Bronchial epithelial cell (primary cell): ENCODE measurements at places on chromosomes 13 and 19.

- DNase-seq: no peak
Observed at GRCh38 chr19:54959840-54960239, 6.3 kb upstream of the NLRP2 start.

- DNase-seq: no peak
Observed at GRCh38 chr13:37014609-37015008, 14.0 kb downstream of the EXOSC8 start.

DNA sequence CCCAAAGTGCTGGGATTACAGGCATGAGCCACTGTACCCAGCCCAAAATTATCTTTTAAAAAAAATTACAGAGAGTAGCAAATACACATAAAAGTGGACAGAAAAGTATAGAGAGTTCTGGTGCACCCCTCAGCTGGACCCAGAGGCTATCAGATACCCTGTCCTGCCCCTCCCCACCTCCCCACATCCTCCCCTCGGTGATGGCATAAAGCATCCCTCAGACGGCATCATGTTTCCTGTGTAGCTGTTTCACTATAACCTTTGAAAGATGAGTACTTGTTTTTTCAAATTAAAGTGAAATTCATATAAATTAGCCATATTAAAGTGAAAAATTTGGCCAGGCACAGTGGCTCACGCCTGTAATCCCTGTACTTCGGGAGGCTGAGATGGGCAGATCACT is 20.1 kb downstream of the SLC27A1 start:
- DNase-seq: no peak

DNA sequence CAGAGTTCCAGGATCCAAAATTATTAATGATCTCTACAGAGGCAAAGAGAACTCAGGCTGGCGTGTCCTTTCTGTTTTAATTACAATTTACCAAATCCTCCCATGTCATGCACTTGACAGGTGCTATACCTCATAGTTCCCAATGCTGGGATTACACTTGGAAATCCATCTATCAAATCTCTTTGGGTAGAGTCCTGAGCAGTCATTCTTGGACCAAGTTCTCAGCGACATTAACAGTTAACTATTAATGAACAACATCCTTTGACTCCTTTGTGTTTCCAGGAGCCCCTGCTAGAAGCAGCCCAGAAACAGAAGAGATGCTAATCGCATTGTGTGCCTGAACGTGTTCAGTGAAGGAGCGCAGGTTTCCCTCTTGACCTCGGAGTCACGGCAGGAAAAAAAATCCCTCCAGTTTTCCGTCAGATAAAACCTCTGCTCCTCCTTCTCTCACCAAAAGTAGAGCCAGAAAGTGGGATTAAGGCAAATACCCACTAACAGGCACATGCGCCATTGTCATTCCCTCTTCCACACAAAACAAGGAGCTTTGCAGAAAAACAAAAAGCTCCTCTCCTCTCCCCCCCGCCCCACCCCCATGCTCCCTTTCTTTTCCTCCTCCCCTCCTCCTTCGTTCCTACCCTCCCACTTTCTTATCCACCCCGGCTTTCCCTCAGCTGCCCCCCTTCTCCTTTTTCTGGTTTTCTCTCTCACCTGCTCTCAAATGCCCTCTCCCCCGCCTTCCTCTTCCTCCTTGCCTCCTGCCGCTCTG is 224.7 kb downstream of the ZIC5 start:
- no peak for DNase-seq

DNA sequence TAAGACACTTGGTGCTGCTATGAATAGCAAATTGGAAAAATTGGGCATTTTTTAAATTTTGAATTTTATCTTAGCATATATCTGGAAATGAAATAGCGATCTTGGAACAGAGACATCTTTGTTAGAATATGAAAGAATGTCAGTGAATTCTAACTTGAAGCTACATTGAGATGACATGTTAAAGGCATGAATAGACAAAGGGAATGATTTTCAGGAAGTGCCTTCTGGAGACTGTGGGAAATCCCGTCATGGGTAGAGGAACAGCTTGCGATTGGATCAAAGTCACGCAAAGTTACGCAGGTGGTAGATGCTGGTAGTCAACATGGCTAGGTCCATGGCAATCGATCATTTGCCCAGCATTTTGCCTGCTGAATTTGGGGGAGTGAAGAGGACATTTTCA is 43.5 kb downstream of the LRCH1 start:
- no peak for DNase-seq

GRCh38 chr13:84238381-84238780 is 356.1 kb upstream of the SLITRK1 start:
- no peak for DNase-seq

DNA sequence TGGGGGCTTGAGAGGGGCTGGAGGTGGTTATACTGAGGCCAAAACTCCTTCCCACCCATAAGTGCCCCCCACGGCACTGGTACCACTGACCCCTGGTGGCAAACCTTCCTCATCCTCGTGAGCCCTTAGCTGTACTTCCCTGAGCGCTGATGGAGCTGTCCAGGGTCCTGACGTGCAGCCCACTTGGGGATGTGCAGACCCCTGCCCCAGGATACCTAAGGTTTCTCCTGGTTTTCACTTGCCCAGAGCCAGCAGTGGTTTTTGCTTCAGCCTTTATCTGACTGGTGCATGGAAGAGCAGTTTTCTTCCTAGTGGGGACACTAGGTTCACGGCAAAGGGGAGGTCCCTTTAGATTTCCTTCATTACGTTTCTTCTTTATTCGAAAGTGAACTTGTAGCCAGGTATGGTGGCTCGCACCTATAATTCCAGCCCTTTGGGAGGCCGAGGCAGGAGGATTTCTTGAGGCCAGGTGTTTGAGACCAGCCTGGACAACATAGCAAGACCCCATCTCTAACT is 28.7 kb upstream of the KCTD15 start:
- DNase-seq: no peak

- peak; percentile 77 for DNase-seq
Observed at GRCh38 chr13:27183561-27184147, 12.0 kb upstream of the USP12 start.

DNA sequence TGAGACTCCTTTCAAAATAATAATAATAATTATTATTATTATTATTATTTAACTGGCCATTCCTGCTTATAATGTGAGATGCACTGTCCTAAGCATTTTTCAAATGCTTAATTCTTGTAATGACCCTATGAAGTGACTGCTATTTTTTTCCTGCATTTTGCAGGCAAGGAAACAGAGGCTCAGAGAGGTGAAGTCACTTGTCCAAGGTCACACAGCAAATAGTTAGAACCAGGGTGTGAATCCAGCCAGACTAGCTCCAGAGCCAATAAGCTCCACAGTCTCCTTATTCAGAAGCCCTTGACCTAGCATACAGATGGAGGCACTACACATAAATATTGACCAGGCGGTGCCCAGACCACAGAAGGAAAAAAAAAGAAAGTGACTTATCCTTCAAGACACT is 77.5 kb upstream of the CACNA1A start:
- no peak for DNase-seq

- DNase-seq: peak; percentile 6
Observed at GRCh38 chr19:7678971-7679751, 1.5 kb upstream of the TRAPPC5 start.

DNA sequence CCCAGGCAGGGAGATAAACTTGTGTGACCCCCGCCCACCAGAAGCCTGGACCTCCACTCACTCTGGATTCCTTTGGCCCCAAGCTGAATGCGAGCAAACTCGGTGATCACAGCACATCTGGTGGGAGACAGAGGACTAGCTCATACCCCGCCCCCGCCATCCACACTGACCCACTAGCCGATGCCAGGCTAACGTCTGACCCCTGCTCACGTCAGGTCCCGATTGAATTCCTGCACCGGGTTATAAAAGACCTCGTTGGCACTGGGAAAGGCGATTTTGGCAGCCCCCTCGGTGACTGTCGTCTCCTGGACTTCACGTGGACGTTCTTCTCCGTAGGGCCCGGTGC is 631 bp downstream of the TRMT1 start:
- no peak for DNase-seq

DNA sequence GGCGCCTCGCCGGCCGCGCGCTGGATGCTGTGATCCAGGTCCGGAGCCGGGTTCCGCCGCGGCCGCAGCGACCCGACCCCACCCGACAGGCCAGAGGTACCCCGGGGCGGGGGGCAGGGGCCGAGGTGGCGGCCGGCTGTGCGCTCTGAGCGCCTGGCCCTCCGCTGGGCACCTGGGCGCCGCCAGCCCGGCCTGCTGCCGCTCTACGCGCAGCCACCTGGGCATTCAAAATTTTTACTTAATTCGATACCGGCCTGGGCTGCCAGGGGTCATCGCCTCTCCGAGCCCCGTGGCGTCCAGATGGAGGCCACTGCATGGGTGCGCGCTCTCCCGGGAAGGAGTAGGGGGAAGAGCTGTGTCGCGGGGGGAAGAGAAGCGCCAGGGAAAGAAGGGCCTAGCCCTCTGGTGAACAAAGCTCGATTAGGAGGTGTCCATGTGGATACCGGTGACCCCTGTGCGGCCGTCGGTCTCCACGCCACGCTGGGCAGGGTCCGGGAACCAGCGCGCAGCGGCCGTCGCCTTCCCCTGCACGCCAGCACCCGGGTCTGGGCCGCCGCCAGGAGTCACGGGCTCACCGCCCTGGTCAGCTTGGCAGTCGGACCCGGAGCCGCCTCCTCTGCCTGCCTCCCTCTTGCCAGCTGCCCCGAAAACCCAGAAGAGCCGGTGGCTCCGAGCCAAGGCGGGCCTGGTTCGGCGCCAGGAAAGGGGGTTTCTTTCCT is 666 bp downstream of the BIVM start:
- no peak for DNase-seq

DNA sequence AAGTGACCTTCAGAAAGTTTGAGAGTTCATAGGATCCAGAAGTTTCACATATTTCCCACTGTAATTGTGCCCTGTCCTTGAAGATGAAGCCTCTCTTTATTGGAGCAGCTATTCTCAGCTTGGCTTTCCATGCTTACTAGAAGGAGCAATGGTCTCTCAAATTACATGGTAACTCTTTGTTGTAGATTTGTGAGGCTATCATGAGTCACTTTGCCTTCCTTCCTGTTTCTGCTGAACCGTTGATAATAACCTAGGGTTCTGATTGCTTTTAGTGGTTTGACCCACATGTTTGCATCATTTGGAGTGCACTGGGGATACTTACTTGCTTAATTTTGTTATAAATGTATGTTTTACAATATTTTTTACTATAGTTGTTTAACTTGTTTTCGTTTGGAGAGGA is 772.9 kb upstream of the SLITRK6 start:
- DNase-seq: peak; percentile 89

GRCh38 chr19:29927944-29928625 is 14.0 kb upstream of the URI1 start:
- DNase-seq: no peak

DNA sequence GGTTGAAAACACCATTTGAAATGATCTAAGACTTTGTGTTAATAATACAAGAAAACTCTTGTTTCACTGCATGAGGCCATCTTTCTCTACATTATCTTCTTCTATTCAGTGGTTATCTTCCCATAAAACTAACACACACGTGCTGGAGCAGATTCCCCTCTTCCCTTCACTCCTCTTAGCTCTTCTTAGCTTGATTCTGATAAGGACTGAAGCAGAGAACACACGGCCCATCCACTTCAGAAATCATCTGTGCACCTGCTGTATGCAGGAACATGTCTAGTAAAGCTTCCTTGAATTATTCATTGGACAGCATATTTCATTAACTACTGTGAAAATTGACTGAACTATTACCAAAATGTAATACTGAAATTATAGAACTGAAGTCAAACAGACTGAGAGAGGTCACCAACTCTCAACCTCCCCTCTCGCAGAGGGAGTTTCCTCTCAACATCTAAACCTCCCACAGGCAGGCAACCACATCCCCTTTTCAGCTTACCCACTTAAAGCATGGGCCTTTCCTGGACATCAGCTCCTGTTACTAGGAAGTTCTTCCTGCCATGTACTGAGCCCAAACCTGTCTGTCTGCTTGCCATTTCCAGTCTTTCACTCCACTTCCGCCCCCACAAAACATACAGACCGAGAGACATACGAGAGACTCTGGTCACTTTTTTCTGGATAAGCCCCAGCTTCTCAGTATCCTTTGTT is 113.9 kb downstream of the CRYL1 start:
- DNase-seq: peak; percentile 66

DNA sequence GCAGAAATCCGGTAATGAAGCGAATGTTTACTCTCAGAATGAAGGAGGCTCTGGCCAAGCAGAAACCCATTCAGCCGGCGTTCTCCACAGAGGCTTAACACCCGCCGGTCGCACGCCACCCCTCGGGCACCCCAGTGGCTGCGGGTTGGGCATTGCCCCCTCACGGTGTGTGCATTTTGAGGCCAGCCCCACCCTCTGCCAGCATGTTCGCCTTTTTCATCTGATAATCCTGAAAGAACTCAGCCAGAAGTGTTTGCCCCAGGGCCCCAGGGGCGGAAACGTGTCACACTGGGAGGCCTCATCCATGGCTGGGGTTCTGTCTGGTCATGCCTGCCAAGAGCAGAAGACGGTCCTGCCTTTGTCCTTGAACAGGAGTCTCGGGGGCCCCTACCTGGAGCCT is 34.2 kb downstream of the COMP start:
- DNase-seq: peak; percentile 88

DNA sequence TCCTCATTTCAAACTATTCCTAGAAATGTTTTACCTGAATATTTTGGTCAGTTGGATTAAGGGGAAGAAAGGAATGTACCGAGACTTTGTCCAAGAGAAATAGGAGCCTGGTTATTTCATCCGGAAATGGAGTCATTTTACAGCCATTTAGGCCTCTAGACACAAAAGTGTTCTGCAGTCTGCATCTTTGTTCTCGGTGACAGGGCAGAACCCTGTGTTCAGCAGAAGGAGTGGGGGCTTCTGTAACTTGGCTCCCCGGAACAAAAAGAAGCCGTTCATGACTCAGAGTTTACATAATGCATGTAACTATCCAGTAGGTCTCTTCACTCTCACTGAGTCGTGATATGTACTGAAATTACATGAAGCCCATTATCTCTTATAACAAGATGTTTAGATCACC is 21.6 kb upstream of the FNDC3A start:
- peak; percentile 54 for DNase-seq

- no peak for DNase-seq
Observed at GRCh38 chr19:47657719-47658118, 48.8 kb downstream of the BICRA start.

DNA sequence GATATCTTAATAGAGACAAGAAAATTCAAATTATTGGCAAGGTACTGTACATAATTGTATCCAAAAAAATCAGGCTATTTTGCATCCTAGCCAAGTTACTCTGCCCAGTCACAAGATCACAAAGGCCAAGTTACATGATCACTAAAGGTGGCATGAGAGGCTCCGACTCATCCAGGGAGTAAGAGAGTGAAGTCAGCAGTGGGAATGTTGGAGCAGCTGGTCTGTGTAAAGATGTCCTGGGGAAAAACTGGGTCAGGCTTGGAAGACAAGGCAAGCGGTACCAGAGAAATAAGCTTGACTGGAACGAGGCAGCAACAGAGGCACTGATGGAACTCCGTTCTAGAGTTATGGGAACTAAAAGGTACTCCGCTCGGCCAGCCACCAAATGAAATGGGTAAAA is 50.2 kb upstream of the PSG2 start:
- DNase-seq: peak; percentile 32

GRCh38 chr19:35915443-35915842 is 7.3 kb upstream of the TYROBP start:
- no peak for DNase-seq

DNA sequence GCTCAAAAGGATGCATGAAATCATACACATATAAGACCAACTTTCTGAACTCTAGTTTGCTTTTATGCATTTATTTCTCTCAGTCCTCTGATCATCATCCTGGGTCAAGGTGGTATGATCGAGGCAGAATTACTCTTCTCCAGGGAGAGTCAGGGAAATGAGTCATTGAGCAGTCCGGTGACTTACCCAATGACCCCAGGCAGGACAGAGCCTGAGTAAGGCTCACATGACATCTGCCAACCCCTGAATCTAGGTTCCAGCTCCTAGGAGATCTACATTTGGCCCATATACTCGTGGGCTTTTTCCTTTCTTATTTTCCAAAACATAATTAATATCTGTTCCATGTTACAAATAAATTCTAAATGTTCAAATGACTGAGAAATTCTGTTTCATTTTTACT is 502.3 kb downstream of the FOXO1 start:
- DNase-seq: peak; percentile 65
